ENCODE measurements at places on chromosomes 6 and 20.

- DNase-seq = no peak
These were observed 44.7 kb downstream of the MCUR1 start for GRCh38 chr6:13769655-13770053.

GRCh38 chr6:168318090-168318489, 1.5 kb downstream of the DACT2 start:
- no peak for DNase-seq

DNA sequence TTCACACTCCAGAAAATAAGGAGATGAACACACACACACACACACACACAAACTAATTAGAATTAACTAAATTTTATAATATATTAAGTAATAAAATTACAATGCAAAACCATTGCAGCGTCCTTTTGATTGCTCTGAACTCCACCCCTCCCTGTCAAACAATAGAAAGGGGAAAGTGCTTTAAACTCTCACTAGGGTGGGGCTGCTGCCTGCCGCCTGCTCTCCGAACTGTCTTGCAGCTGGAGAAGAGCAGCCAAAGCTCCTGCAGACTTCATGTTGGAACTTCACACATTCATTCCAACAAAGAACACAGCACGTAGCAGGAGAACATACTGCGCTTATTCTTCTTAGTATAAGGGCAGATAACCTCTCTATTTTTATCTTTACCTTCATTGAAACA, 83.2 kb downstream of the GCLC start:
- DNase-seq = no peak

DNA sequence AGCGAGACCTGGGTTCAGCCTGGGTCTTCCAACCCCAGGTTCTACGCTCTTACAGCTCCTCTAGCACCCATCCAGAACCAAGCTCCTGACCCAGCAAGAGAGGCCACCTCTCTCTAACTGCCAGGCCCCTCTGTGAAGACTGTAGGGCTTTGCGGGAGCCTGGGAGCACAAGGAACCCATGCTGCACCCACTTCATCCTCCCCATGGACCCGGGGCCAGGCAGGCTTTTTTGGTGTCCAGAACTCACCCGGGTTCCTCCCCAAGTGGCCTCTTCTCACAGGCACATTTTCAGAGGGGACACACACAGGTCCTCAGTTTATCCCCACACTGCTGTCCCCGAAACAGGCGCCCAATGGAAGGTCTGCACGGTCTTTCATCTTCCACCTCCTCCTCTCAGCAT, 145.9 kb downstream of the SYNDIG1 start:
- DNase-seq = no peak

DNA sequence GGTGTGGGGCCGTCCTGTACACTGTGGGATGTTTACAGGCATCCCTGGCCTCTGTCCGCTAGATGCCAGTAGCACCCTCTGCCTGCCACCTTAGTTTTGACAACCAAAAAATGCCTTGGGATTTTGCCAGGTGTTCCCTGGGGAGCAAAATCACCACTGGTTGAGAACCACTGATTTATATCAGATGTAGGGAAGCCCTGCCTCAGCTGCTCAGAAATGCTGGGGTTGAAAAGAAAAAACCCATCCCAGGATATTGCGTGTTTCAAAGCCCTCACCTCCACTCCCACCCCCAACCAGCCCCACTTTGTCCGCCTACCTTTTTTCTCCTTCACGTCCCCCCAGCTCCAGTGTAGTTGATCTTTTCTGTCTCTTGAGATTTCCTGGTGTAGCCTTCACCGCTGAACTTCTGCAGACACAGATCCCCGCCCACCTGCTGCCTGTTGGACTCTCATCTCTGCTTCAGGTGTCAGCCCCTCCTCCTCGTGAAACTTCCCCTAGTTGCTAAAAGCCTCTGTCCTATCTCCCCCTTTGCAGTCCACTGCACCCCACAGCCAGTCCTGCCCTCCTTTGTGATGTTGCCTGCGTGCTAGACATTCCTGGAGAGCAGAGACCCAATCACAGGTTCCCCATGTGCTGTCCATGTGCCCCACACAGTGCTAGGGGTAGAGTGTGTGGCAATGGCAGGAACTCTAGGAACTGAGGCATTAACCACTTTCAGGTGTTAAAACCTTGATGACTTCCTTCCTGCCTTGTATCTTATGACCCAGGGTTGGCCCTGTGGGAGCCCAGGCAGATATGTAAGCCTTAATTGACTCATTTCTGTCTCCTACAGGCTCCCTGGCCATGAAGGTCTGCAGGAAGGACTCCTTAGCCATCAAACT, 98.9 kb downstream of the TBC1D7 start:
- DNase-seq = peak; percentile 11
